Neuronal stem cell (in vitro differentiated cells): ENCODE measurements at places on chromosomes 7 and 10.
A peak's percentile ranks its signal among the peaks of the same experiment; 100 is the strongest.

- H3K36me3 ChIP-seq: no peaks in the 10 kb centered on the region
- no peak overlapping the region for H3K4me3 ChIP-seq
- no peaks in the 10 kb centered on the region for H3K27me3 ChIP-seq
- H3K27ac ChIP-seq: no peak overlapping the region
- no peak for DNase-seq
Observed at GRCh38 chr7:79713276-79713675, 259.8 kb upstream of the MAGI2 start.

GRCh38 chr7:36057323-36057722 lies 95.7 kb upstream of the EEPD1 start:
- H3K4me3 ChIP-seq: no peak overlapping the region
- H3K36me3 ChIP-seq: no peaks in the 10 kb centered on the region
- no peak overlapping the region for H3K27ac ChIP-seq
- peaks cover 9% of the 10 kb centered on the region for H3K27me3 ChIP-seq
- no peaks in the 10 kb centered on the region for H3K4me1 ChIP-seq

DNA sequence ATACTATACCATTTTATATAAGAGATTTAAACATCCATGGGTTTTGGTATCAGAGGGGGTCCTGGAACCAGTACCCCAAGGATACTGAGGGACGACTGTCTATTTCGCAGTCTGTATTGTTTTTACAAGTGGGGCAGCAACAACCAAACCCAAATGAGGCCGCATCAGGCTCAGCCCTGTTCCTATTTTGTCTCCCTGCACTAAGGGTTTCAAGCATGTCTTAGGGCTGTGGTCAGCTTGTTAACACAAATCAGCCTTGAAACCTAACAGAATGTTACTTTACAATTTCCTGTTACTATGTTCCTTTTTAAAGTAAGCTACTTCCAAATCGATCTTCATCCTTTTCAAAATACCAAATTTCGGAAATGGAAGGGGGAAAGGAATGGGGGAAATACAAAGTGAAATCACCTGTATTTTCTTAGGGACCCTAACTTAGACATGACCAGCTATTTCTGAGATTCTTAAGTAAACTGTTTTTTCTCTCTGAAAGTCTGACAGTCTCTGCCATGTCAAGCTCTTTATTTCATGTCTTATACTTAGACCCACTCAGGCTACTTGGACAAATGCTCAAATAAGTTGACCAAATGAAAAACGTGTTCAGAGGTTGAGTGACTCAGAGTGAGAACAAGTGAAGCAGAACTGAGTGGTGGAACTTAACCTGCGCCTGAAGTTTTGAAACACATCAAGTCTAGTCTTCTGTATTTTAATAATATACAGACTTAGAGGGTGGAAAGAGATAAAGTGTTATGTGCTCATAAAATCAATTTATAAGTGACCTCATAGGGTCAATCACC lies 75.8 kb downstream of the C1GALT1 start:
- no peak for DNase-seq
- H3K36me3 ChIP-seq: no peaks in the 10 kb centered on the region
- no peak overlapping the region for H3K27ac ChIP-seq
- no peak overlapping the region for H3K4me3 ChIP-seq
- H3K4me1 ChIP-seq: no peaks in the 10 kb centered on the region

- no peaks in the 10 kb centered on the region for H3K27me3 ChIP-seq
- peak overlapping the region; percentile 57 for H3K4me3 ChIP-seq
- H3K4me1 ChIP-seq: no peaks in the 10 kb centered on the region
Observed at GRCh38 chr10:15370212-15370855, 755 bp downstream of the FAM171A1 start.

- H3K27me3 ChIP-seq: no peaks in the 10 kb centered on the region
- H3K4me3 ChIP-seq: peak overlapping the region; percentile 9
- no peaks in the 10 kb centered on the region for H3K36me3 ChIP-seq
- peaks cover 20% of the 10 kb centered on the region for H3K4me1 ChIP-seq
- H3K27ac ChIP-seq: no peak overlapping the region
Observed at GRCh38 chr10:121531076-121531829, 67.0 kb downstream of the FGFR2 start.

GRCh38 chr10:59977486-59977885 lies 71.1 kb upstream of the CCDC6 start:
- H3K4me1 ChIP-seq: no peaks in the 10 kb centered on the region
- DNase-seq: no peak
- no peak overlapping the region for H3K4me3 ChIP-seq
- H3K27ac ChIP-seq: no peak overlapping the region
- no peaks in the 10 kb centered on the region for H3K27me3 ChIP-seq
- no peaks in the 10 kb centered on the region for H3K36me3 ChIP-seq

DNA sequence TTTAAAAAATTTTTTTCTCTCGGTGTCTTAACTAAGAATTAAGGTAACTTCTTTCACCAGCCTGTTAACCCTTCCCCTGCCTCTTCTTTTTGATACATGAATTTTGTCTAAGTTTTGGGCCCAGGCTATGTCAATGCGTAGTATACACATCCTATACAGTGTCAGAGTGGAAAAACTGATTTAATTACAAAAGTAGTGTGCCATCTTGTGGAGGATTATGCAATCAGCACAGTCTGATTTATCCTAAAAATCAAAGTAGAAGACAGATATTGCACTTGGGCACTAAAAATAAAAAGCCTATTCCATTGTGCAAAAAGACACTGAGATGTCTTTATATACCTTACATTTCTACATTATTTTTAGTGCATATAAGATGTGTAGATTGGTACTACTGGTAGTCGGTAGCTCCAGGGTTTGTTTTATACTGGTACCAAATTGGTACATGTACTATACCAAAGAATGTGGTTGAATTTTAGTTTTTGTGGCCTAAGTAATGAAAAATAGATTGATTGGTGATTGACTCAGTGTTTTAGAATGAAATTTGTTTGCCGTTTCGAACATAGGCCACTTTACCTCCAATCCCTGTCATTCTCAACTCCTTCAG lies 96.6 kb downstream of the MKLN1 start:
- no peak for DNase-seq
- no peaks in the 10 kb centered on the region for H3K27me3 ChIP-seq
- no peak overlapping the region for H3K27ac ChIP-seq
- H3K36me3 ChIP-seq: peaks cover 1% of the 10 kb centered on the region

DNA sequence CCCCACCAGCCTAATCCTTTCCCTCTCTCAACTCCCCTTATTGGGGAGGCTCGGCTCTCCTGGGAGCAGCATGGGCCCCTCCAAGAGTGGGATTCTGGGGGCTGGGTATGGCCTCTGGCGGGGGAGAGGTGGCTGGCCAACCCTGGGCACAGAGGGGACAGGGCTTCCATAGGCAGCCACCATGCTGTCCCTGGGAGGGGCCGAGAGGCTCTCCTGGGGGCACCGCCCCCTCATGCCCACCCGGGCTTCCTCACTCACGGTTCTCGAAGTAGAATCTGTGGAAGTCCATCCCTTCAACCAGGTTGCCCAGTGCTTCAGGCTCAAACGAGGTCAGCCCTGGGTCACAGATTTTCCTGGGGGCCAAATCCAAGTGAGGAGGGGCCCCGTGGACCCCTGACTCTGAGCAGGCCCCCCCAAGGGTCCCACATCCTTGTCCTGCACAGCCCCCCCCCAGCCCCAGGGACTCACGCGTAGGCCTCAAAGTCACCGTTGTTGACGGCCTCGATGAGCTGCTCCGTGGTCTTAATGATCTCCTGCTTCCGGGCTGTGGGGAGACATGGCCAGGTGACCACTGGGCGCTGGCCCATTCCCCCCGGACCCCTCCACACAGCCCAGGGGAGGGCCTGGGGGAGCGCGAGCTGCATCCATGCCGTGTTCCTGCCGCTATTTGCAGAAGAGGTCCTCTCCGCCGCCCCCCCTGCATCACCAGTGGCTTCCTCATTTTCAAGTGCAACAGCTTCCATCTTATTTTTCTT lies 19.8 kb downstream of the YKT6 start:
- DNase-seq: no peak
- H3K4me3 ChIP-seq: no peak overlapping the region
- no peaks in the 10 kb centered on the region for H3K36me3 ChIP-seq
- H3K27me3 ChIP-seq: peaks cover 17% of the 10 kb centered on the region

DNA sequence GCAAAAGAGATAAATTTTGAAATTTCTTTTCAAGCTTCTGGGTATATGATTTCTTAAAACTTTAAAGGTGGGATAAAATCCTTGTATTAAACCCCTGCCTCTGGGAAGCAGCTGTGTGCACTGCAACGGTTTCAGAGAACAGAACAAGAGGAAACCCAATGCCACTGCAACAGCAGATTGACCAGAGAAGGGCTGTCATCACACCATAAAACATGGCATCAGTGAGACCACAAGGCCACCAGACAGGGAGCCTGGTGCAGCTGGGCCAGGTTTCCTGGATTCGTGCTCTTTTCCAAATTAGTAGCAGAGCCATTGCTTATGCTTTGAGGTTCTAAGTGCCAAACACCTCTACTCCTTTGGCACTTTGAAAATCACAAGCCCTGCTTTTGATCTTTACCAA lies 152.4 kb downstream of the PRPF18 start:
- H3K27me3 ChIP-seq: peaks cover 1% of the 10 kb centered on the region
- DNase-seq: no peak
- H3K36me3 ChIP-seq: peaks cover 91% of the 10 kb centered on the region
- no peak overlapping the region for H3K27ac ChIP-seq
- H3K4me3 ChIP-seq: no peak overlapping the region

GRCh38 chr10:75544993-75545706 lies 113.7 kb downstream of the LRMDA start:
- H3K4me3 ChIP-seq: no peak overlapping the region
- DNase-seq: no peak

DNA sequence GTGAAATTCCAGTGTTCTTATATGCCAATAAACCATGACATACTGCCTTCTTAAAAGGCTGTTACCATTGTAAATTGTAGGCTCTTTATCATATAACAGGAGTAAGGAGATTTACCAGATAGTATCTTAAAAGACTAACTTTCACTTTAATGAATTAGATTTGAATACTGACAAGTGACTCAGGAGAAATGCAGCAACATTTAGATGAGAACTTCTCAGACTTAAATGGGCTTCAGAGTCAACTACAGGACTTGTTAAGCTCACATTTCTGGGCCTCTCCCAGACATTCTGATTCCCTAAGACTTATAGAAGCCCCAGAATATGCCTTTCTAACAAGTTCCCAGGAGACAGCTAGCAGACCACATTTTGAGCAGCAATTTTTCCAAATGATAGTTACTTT lies 466.3 kb downstream of the ARL4A start:
- H3K27ac ChIP-seq: no peak overlapping the region
- DNase-seq: no peak
- H3K36me3 ChIP-seq: no peaks in the 10 kb centered on the region
- H3K27me3 ChIP-seq: no peaks in the 10 kb centered on the region
- H3K4me1 ChIP-seq: no peaks in the 10 kb centered on the region

- no peak for DNase-seq
- no peaks in the 10 kb centered on the region for H3K27me3 ChIP-seq
- no peak overlapping the region for H3K4me3 ChIP-seq
- peaks cover 1% of the 10 kb centered on the region for H3K4me1 ChIP-seq
- H3K27ac ChIP-seq: no peak overlapping the region
- H3K36me3 ChIP-seq: peaks cover 2% of the 10 kb centered on the region
Observed at GRCh38 chr10:29646238-29646902, 11.6 kb upstream of the SVIL start.

GRCh38 chr10:43219848-43220247 lies 47.0 kb downstream of the RASGEF1A start:
- no peaks in the 10 kb centered on the region for H3K4me1 ChIP-seq
- no peak for DNase-seq
- peaks cover 36% of the 10 kb centered on the region for H3K27me3 ChIP-seq
- H3K27ac ChIP-seq: no peak overlapping the region
- no peak overlapping the region for H3K4me3 ChIP-seq

- no peaks in the 10 kb centered on the region for H3K27me3 ChIP-seq
- H3K4me1 ChIP-seq: no peaks in the 10 kb centered on the region
- DNase-seq: no peak
- H3K27ac ChIP-seq: no peak overlapping the region
- H3K36me3 ChIP-seq: no peaks in the 10 kb centered on the region
Observed at GRCh38 chr7:19128856-19129255, 11.4 kb upstream of the TWIST1 start.

DNA sequence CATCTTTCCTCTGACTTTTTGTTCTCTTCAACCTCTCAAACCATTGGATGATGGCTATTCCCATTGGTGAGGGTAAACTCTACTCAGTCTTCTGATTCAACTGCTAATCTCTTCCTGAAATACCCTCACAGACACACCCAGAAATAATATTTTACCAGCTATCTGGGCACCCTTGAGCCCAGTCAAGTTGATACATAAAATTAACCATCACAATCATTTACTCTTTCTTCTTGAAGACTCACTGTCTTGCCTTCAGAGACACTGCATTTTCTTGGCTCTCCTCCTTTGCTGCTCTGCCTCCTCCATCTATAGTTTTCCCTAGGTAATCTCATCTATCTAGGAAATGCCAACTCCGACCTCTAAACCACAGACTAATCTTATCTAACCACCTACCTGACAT lies 12.6 kb upstream of the PRRT4 start:
- DNase-seq: no peak
- H3K36me3 ChIP-seq: no peaks in the 10 kb centered on the region
- H3K27ac ChIP-seq: no peak overlapping the region
- no peaks in the 10 kb centered on the region for H3K27me3 ChIP-seq
- H3K4me3 ChIP-seq: no peak overlapping the region
- H3K4me1 ChIP-seq: no peaks in the 10 kb centered on the region

DNA sequence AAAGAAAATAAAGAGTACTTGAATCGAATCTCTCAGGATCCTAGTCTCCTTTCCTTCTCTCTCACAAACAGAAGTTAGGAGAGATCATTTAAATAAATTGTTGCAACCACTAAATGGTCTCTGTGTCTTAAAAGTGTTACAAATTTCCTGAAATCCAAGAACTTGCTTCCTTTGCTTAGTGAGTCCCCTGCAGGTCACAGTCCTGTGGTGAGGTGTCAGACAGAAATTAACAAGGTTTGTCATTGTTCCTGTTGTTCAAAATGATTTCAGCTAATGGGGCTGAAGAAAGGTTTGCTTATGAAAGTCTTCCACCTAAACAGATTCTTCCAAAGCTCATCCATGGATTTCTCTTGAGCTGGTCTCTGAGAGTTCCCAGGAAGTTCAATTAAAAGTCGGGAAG lies 151.6 kb upstream of the SLC26A5 start:
- no peak for DNase-seq
- no peak overlapping the region for H3K4me3 ChIP-seq

DNA sequence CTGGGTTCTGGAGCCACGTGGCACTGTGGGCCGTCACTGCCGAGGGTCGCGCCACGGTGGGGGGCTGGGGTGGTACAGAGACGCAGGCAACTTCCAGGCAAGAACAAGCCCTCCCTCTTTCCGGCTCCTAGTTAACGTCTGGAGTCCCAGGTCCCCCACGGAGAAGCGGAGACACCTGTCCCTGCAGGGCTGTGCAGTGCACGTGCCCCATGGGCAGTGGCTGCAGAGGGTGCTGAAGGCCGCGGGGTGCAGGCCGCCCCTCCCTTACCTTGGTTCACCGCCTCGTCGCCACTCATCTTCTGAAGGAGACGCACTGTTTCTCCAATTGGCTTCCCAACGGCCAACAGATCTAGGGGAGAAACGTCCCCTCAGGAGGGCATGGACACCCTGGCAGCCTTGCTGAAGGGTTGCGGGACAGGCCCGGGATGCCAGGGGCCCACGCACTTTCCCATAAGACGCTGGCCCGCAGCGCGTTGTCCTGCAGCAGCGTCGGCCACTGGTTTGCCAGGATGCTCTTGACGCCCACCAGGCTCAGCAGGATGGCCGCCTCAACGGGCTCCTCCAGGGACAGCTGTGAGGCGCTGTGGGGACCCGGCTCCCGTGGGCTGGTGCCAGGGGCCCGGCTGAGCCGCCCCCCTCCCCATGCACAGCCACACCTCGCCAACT lies 24.3 kb upstream of the NKX6-2 start:
- H3K36me3 ChIP-seq: no peaks in the 10 kb centered on the region
- H3K4me3 ChIP-seq: peak overlapping the region; percentile 22
- no peak overlapping the region for H3K27ac ChIP-seq
